Vagina (tissue), 2 donors: ENCODE measurements at places on chromosomes 11 and 22.
A peak's percentile ranks its signal among the peaks of the same experiment; 100 is the strongest.

DNA sequence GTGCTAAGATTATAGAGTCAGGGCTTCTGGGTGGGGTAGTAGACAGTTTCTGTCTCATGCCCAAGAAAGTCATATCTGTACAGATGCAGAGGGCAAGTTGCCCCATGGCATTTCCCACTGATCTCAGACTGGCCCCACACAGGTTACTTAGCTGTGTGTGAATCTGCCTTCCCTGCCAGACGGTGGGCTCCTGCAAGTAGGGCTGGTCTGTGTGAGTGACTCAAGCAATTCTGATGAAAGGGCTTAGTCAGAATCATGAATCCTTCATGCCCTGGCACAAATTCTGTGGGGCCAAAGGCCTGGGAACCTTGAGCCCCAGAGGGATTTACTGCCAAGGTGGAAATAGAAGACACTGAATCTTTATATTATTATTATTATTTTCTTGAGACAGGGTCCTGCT lies 30.4 kb downstream of the USH1C start:
- H3K27ac ChIP-seq: no peak overlapping the region
- no peaks in the 10 kb centered on the region for H3K27me3 ChIP-seq
- H3K36me3 ChIP-seq: no peaks in the 10 kb centered on the region
- no peak overlapping the region for H3K4me3 ChIP-seq
- no peaks in the 10 kb centered on the region for H3K4me1 ChIP-seq

DNA sequence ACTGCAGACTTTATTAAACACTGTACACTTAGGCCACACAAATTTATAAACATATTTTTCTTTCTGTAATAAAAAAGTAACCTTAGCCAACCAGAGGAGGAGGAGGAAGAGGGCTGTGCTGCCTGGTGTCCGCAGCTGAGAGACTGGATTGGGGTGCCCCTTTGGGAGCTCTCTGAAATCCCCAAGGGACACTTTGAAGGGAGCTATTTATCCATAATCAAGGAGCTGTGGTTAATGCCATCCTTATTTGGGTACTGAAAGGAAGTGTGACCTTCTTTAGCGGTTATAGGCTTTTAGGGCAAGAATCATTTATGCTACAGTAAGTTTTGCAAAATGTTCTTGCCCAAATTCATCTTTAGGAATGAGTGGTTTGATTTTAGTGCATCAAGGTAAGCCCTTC lies 125.8 kb downstream of the RASSF10 start:
- H3K27me3 ChIP-seq: no peaks in the 10 kb centered on the region
- no peak for DNase-seq
- no peak overlapping the region for H3K4me3 ChIP-seq
- H3K27ac ChIP-seq: no peak overlapping the region
- no peaks in the 10 kb centered on the region for H3K36me3 ChIP-seq

- peaks cover 45% of the 10 kb centered on the region for H3K4me1 ChIP-seq
- H3K27me3 ChIP-seq: no peaks in the 10 kb centered on the region
- no peaks in the 10 kb centered on the region for H3K36me3 ChIP-seq
- no peak for DNase-seq
- peak overlapping the region; percentile 79 for H3K27ac ChIP-seq
- H3K4me3 ChIP-seq: no peak overlapping the region
These were observed 68.2 kb downstream of the USP35 start for GRCh38 chr11:78256962-78257361.

DNA sequence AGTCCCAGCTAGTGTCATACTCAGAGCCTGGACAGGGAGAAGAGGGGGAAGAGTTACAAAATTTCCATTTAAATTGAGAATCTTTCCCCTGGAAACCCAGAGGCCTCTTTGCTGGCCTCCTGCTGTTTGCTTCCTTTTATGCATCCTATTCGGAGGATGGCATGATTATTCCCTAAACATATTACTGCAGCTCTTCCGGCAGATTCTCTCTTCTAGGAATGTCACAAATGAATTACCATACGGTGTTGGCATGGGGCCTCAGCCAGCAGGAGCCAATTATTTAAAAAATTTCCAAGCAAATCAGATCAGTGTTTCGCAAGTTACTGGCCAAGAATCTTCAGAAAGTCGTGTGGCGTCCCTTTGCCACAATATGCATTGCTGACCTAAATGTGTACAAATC lies 326.7 kb upstream of the NCAM1 start:
- no peaks in the 10 kb centered on the region for H3K36me3 ChIP-seq
- no peak overlapping the region for H3K27ac ChIP-seq
- H3K4me1 ChIP-seq: no peaks in the 10 kb centered on the region
- no peaks in the 10 kb centered on the region for H3K27me3 ChIP-seq
- DNase-seq: no peak

GRCh38 chr11:128519338-128519737 lies 68.0 kb downstream of the ETS1 start:
- no peak for DNase-seq
- H3K36me3 ChIP-seq: no peaks in the 10 kb centered on the region
- peak overlapping the region; percentile 68 for H3K4me3 ChIP-seq
- H3K27me3 ChIP-seq: no peaks in the 10 kb centered on the region

DNA sequence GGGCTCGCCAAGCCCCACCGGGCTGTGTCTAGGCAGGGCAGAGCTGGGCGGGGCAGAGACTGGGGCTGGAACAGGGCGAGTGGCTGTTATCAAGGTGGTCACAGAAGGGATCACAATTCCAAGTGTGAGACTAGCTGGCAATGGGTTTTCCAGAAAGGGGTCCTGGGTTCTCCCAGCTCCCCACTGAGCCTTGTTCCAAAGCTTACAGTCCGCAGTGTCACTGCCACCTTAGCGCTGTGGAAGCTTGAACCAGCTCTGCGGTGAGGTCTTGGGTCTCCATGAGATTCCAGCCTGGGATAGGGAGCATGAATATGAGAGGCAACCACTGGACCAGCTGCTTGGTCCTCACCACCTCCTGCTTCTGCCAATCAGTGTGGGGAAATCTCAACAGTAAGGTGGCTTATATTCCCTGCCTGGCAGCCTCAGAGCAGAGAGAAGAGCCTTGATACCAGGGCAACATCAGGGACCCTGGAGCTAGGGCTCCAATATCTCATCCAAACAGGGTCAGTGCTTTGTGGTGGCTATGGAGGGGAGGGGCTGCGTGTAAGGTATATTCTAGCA lies 831 bp downstream of the CD44 start:
- peaks cover 60% of the 10 kb centered on the region for H3K4me1 ChIP-seq
- peak overlapping the region; percentile 96 for H3K27ac ChIP-seq
- H3K27me3 ChIP-seq: no peaks in the 10 kb centered on the region
- DNase-seq: no peak
- H3K4me3 ChIP-seq: peak overlapping the region; percentile 93

- no peak overlapping the region for H3K27ac ChIP-seq
- no peaks in the 10 kb centered on the region for H3K36me3 ChIP-seq
- no peak overlapping the region for H3K4me3 ChIP-seq
- H3K4me1 ChIP-seq: peaks cover 12% of the 10 kb centered on the region
- no peak for DNase-seq
- H3K27me3 ChIP-seq: no peaks in the 10 kb centered on the region
These were observed 36.3 kb downstream of the PDE2A start for GRCh38 chr11:72637926-72638325.

DNA sequence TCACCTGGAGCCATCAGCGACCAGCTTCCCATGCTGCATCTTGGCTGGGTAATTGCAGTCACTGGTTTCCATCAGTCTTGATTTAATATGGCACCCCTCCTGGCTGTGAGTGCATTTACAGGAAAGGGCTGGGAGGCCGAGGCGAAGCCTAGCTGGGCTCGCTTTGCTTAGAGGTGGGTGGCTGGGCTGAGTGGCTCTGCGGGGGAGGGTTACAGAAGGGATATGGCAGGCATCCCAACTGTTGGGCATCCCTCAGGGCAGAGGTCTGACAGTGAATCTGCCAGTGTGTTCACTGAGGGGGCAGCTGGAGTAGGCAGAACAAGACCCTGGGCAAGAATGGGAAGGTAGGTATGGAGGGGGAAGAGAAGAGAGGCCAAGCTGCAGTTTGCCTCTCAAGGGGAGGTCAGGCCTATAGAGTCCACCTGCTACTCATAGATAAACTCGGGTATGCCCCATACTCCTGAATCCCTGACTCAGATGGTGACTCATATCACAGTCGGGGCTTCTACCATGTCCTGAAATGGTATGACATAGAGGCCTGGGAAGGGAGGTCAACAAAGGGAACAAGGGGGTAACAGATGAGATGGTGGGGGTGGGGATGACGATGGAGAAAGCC lies 77.5 kb upstream of the PHOX2A start:
- no peak for DNase-seq

DNA sequence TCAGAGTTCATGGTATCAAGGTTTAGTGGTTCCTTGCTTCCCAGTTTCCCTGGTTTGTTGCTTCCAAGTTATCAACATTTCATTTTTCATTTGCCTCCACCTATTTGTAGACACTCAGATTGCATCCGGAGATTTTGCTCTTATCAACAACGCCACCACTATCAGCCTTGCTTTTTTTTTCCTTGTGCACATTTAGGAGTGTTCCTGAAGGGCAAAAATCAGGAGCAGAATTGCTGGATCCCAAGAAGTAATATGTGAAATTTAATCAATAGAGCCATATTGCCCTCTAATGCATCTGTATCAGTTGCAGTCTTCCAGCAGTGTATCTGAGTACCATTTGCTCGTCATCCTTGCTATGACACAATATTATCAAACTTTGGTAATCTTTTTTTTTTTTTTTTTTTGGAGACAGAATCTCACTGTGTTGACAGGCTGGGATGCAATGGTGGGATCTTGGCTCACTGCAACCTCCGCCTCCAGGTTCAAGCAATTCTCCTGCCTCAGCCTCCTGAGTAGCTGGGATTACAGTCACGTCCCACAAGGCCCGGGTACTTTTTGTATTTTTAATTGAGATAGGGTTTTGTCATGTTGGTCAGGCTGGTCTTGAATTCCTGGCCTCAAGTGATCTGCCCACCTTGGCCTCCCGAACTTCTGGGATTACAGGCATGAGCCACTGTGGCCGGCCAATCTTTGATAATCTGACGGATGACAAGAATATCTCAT lies 42.1 kb upstream of the SEPTIN5 start:
- H3K27me3 ChIP-seq: no peaks in the 10 kb centered on the region
- no peaks in the 10 kb centered on the region for H3K4me1 ChIP-seq
- no peak overlapping the region for H3K27ac ChIP-seq
- H3K36me3 ChIP-seq: no peaks in the 10 kb centered on the region
- no peak overlapping the region for H3K4me3 ChIP-seq

- no peaks in the 10 kb centered on the region for H3K27me3 ChIP-seq
- no peak overlapping the region for H3K4me3 ChIP-seq
- no peak for DNase-seq
- peaks cover 37% of the 10 kb centered on the region for H3K4me1 ChIP-seq
- peak overlapping the region; percentile 86 for H3K27ac ChIP-seq
These were observed 31.0 kb upstream of the HMOX1 start for GRCh38 chr22:35349704-35350538.

- no peaks in the 10 kb centered on the region for H3K27me3 ChIP-seq
- no peaks in the 10 kb centered on the region for H3K4me1 ChIP-seq
- H3K27ac ChIP-seq: no peak overlapping the region
- no peak for DNase-seq
- H3K4me3 ChIP-seq: no peak overlapping the region
These were observed 966.5 kb downstream of the NTM start for GRCh38 chr11:132336781-132337535.

DNA sequence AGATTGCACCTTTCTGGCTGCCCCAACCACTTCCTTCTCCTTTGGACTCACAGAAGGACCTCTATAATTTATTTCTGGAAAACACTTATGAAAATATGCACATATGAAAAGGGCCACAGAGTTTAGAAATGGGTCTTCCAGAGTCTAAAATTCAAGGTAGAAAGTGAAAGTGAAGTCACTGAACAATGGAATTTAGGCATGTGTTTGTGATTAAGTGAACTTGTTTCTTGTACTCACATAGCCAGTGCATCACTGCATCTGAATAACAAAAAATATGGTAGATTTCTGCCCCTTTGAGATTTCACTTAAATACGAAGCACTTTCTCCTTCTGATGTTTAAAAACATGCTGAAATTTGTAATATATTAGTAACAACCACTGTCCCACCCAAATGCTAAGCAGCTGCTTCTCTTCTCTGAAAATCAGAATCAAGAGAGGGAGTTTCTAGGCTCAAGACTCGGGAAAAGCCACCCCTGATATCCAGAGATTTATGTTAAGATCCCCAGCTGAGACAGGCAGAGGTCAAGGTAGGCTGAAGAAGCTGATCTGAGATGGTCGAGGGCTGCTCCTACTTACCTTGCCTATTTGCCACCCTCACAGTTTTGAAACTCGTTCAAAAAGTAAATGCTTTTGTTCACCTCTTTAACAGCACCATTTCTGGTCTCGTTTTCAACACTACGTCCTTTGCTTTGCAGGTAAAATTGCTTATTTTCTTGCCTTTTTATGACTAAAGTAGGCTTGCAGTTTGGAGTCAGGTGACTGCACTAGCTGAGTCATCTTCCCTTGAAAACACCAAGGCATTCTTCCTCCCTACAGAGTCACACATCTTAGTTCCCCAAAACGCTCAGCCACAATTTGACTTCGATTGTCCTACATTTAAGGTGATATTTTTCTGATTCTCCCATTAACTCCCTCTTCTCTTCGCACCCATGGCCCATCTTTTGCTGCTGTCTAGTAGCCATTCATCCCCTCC lies at the start of gene XKR3:
XKR3 (minus strand) TSS at position 696 of the 972 bp plus-strand sequence. CDS start 17,338 bp downstream, outside the sequence.
- H3K4me3 ChIP-seq: no peak within 1 kb of the TSS
- H3K27me3 ChIP-seq: no peaks in the 10 kb centered on the region
- no peak within 1 kb of the TSS for H3K27ac ChIP-seq
- H3K36me3 ChIP-seq: no peaks in the 10 kb centered on the region
- no peaks in the 10 kb centered on the region for H3K4me1 ChIP-seq

- no peak for DNase-seq
- H3K4me1 ChIP-seq: no peaks in the 10 kb centered on the region
- no peak overlapping the region for H3K27ac ChIP-seq
- no peaks in the 10 kb centered on the region for H3K36me3 ChIP-seq
- no peaks in the 10 kb centered on the region for H3K27me3 ChIP-seq
- H3K4me3 ChIP-seq: no peak overlapping the region
These were observed 700.6 kb downstream of the NELL1 start for GRCh38 chr11:21369947-21370346.

DNA sequence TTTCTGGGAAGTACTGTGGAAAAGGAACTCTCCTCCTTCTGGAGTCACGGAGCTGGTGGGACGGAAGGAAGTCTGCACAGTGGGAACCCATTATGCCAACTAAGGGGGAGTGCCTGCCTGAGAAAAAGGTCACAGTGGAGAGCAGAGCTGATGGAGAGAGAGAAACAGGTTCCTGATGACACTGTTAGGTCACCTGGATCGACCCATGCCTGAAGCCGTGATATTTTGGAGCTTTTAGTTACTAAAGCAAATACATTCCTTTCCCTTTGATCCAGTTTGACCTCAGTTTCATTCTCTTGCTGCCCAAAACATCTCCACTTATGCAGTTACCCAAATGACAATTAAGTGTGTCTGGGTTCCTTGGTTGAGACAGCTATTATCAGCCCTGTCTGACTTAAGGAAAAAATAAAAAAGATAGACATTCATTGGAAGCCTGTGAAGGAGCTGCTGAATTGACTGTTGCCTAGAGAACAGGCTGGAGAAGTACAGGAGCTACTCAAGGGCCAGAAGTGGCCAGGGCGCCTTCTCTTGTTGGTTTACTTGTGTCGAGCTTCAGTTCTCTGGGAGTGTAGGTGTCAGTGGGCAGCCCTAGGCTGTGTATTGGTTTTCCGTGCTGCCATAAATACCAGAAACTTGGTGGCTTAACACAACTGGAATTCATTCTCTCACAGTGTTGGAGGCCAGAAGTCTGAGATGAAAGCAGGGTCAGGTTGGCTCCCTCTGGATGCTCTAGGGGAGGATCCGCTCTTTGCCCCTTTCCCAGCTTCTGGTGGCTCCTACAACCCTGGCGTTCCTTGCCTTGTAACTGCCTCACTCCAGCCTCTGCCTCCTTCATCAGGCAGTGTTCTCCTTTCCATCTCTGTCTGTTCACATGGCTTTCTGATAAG lies 13.6 kb downstream of the MRGPRD start:
- no peak for DNase-seq
- H3K4me3 ChIP-seq: no peak overlapping the region
- H3K36me3 ChIP-seq: no peaks in the 10 kb centered on the region
- H3K27ac ChIP-seq: no peak overlapping the region

GRCh38 chr11:36746886-36747710 lies 149.1 kb upstream of the RAG2 start:
- H3K27ac ChIP-seq: no peak overlapping the region
- H3K4me3 ChIP-seq: no peak overlapping the region
- H3K36me3 ChIP-seq: no peaks in the 10 kb centered on the region
